ENCODE measurements at places on chromosomes 2 and 18.

- H3K4me3 ChIP-seq: no peak overlapping the region
- peaks cover 22% of the 10 kb centered on the region for H3K36me3 ChIP-seq
- H3K4me1 ChIP-seq: no peaks in the 10 kb centered on the region
- H3K27ac ChIP-seq: no peak overlapping the region
These were observed 109.5 kb downstream of the RNF144A start for GRCh38 chr2:7026742-7027141.

GRCh38 chr2:57550912-57551311 lies 495.7 kb upstream of the VRK2 start:
- peaks cover 2% of the 10 kb centered on the region for H3K4me1 ChIP-seq
- DNase-seq: no peak
- H3K27ac ChIP-seq: no peak overlapping the region
- H3K4me3 ChIP-seq: no peak overlapping the region
- no peaks in the 10 kb centered on the region for H3K36me3 ChIP-seq

- no peak overlapping the region for H3K4me3 ChIP-seq
- no peaks in the 10 kb centered on the region for H3K36me3 ChIP-seq
- no peaks in the 10 kb centered on the region for H3K27me3 ChIP-seq
These were observed 51.8 kb downstream of the EPB41L5 start for GRCh38 chr2:120064664-120065063.

DNA sequence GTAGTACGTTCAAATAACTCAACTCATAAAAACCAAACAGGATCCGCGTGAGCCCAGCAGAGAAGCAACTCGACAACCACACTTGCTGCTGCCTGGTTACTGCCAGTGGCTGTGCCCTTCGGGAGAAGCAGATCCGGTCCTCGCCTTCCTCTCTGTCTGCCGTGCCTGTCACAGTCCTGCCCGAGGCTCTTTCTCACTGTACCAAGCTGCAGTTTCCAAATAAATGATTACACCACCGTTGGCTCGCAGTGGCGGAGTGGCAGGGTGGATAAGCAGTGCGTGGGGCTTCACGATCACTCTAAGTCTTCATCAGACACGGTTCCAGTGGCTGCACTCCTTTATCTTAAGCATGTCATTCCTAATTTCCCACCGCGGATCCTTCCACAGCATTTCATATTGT lies 26.1 kb upstream of the SALL3 start:
- DNase-seq: no peak
- no peak overlapping the region for H3K27ac ChIP-seq
- H3K36me3 ChIP-seq: no peaks in the 10 kb centered on the region
- no peak overlapping the region for H3K4me3 ChIP-seq
- no peaks in the 10 kb centered on the region for H3K4me1 ChIP-seq

DNA sequence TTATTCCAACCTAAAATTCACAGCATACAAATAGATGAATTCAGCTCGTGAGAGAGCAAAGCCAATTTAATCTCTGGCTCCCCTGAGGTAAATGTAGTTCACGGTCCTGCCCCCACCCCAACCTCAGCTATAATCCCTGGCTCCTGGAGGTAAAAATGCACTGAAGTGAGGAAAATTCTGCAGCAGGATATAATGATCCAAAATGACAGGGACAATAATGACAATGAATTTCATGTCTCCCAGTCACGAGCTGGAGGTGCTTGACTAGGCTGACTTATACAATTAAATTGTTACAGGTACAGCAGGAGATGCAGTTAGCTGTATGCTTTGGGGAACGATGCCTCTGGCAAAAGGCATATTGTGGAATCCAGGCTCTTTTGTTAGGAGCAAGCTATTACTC lies 82.0 kb downstream of the GPD2 start:
- H3K4me3 ChIP-seq: no peak overlapping the region
- no peaks in the 10 kb centered on the region for H3K27me3 ChIP-seq
- H3K4me1 ChIP-seq: no peaks in the 10 kb centered on the region
- H3K27ac ChIP-seq: no peak overlapping the region
- no peaks in the 10 kb centered on the region for H3K36me3 ChIP-seq

DNA sequence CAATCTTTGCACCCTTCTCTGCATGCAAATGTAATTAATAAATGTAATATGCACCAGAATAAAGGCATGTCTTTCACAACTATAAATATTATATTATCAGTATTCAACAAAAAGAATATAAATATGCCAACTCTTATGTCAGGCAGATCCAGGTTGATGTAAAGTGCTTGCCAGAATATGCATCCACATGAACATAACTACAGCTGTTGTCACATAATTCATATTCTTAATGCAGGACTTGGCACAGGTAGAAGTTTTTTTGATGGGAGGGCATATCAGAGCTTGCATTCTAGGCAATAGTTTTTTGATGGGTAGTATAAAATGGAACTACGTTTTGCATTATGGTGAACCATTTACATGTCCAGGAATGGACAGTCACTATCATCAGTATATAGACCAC lies 544.3 kb downstream of the ZNF804A start:
- no peak overlapping the region for H3K27ac ChIP-seq
- no peaks in the 10 kb centered on the region for H3K4me1 ChIP-seq
- no peak for DNase-seq
- no peaks in the 10 kb centered on the region for H3K36me3 ChIP-seq
- H3K4me3 ChIP-seq: no peak overlapping the region
